Skeletal muscle cell (primary cell): ENCODE measurements at places on chromosomes 3 and 15.

DNA sequence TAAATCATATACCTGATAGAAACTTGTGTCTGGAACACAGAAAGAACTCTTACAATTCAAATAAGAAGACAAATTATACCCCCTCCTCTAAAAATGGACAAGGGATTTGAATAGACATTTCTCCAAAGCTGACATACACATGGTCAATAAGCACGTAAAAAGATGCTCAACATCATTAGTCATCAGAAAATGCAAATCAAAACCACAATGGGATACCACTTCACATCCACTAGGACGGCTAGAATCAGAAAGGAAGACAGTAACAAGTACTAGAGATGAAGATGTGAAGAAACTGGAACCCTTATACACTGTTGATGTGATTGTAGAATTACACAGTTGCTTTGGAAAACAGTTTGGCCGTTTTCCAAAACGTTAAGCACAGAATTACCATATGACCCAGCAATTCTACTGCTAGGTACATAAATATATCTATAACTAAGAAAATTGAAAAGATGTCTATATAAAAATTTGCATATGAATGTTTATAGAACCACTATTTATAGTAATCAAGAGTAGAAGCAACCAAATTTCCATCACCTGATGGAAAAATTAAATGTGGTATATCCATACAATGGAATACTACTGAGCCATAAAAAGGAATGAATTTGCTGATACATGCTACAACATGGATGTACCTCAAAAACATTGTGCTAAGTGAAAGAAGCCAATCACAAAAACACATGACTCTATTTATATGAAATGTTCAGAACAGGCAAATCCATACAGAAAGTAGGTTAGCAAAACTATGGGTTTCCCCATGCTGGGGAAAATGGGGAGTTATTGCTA, 60.8 kb downstream of the GREM1 start:
- no peak for DNase-seq

GRCh38 chr3:194738254-194739093, 52.8 kb downstream of the FAM43A start:
- peak; percentile 41 for DNase-seq

GRCh38 chr15:39302936-39303335, 277.9 kb upstream of the THBS1 start:
- no peak for DNase-seq

DNA sequence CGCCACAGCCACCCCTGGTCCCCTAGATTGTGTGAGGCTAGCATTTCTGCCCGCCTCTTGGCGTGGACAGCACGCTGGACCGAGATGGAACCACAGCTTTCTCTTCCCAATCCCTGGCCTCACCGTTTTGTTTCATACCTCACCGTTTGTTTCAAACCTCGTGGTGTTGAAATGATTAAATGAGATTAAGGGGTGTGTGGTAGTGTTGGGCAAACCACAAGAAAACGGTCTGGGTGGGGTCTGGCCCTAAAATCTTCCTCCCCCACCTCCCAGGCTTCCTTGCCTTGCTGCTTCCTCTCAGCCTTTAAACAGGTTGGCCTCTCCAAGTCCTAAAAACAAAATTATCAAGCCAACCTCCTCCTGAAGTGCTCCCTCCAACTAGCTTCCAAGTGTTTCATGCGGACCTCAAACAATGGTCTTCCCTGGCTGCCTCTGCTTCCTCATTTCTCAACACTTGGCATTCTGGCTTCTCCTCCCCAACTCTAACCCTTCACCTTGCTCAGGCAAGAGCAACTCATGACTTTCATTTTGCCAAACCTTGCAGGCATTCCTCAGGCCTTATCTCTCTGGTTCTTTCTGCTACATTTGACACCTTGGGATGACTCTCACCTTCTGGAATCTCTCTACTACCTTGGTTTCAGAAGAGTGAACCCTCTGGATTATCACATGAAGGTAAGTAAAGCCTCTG, 1.4 kb upstream of the ATP13A3 start:
- no peak for DNase-seq

- DNase-seq, result no peak
These were observed 4.9 kb upstream of the KNSTRN start for GRCh38 chr15:40377606-40378005.

GRCh38 chr15:68634531-68634930, 55.7 kb downstream of the CORO2B start:
- DNase-seq, result no peak

DNA sequence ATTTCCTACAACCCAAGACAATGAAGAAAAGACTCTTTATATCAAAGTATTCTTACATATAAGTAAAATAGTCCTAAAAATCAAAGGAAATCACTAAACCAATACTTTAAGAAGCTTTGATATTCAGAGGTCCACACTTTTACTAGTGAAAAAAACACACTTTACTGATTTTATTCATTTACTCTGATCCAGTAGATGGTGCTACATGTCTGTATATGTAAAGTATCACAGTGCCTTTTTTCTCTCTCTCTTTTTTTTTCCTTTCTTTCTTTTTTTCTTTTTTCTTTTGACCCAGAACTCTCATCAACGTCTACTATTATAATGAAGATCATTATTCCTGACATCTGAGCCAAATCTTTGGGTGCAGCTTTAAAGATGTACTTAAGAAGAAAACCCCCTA, 10.8 kb upstream of the CCDC39 start:
- no peak for DNase-seq

DNA sequence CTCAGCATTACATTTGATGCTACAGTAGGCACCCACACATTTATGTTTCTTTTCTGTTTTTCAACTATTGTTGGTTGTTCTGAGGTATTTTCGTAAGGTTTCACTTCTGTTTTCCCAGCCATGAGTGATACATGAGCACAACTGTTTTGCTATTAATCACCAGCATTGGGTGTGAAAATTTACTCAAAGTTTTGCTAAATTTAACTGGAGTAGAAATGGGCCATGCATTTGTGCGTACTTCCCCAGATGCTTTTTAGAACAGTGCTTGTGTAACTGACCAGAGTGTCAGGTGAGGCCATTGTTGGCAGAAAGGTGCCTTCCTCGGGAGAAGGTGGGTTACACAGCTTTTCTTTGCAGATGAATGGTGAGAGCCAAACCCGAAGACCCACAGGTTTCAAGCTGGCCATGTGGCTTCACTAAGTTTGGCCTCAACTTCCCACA, 70.4 kb downstream of the ST6GAL1 start:
- no peak for DNase-seq

DNA sequence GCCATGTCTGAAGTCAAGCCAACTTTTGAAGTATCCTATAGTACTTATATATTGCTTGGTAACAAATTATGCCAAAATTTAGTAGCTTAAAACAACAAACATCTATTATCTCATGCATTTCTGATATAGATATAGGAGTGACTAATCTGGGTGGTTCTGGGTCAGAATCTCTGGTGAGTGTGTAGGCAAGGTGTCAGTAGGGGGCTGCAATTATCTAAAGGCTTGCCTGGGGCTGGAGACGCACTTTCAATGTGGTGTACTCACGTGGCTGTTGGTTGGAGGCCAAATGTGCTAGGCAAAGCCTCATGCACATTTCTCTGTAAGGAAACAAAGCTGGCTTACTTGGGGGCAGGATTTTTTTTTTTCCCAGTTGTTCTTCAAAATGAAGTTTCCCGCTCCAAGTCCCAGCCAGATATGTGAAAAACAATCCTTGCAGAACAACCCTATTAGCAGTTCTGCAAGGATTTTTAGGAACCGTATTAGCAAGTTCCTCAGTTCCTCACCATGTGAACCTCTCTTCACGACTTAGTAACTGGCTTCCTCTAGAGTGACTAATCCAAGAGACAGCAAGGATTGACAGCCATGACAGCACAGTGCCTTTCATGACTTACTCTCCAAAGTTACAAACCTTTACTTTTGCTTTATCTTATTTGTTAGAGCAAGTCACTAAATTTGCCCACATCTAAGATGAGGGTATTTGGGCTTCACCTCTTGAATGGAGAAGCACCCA, 25.8 kb downstream of the GREM1 start:
- no peak for DNase-seq

GRCh38 chr3:57923101-57923500, 85.1 kb upstream of the FLNB start:
- DNase-seq, result no peak

DNA sequence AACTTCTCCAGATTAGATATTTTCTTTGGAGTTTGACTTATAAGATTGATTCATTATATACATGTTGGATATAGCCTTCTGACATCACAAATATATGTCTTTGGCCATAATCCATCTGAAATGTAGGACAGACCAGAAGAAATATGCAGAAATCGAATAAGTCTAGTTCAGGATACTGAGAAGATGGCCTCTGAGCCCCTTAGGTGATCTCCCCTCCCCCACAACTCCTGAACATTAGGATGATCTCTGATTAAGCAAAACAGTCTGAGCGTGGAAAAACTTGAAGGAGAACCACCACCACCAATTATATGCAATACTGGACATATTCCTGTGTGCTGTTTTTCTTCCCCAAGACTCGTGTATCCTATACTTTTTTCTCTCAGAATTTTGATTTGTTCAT, 3.2 kb downstream of the SETD5 start:
- no peak for DNase-seq

- DNase-seq, result peak; percentile 46
These were observed 69.4 kb downstream of the FHIT start for GRCh38 chr3:61181874-61182273.

GRCh38 chr3:25603703-25604102, 61.0 kb downstream of the TOP2B start:
- DNase-seq, result no peak

- DNase-seq, result no peak
These were observed 146.2 kb downstream of the GREM1 start for GRCh38 chr15:32864051-32864450.

DNA sequence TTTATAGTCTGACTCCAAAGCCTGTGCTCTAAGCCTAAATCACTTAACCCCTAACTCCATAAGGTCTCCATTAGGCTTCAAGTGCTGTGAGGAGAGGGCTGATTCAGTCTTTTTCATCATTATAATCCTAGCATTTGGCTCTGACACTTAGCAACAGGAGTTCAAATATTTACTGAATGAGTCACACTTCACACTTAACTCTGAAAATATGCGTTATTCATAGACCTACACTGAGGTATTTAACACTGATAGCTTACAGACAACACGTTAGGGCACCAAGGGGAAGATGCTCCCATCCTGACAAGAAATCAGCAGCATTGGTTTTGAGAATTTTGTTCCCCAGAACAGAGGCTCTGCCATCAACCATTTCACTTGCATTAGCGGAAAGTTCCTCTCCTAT, 53.5 kb downstream of the MSL2 start:
- peak; percentile 56 for DNase-seq

DNA sequence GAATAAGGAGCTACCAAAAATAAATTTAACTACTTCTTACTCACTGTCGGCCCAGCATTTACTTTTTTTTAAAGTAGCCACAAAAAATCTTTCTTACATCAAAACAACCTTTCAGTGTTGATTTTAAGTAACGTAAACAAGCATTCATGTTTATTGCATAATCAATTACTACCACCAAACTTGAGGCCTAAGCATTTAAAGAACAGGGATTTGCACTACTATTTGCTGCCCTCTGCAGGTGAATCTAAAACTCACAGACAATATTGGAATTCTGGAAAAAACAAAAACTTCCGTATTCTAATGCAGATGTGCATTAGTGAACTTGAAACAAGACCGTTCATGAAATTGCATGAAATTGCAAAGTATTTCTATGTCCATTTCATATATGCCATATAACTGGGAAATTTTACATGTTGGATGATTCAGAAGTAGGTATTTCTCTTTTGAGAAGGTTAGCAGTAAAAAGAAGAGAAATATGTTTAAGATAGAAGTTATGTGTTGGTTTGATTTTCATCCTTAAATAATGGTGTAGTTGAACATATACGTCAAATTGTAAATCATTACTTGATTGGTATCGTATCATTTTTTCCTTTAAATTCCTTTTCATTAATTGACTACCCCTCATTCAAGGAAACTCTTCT, 55.6 kb downstream of the CGGBP1 start:
- no peak for DNase-seq

DNA sequence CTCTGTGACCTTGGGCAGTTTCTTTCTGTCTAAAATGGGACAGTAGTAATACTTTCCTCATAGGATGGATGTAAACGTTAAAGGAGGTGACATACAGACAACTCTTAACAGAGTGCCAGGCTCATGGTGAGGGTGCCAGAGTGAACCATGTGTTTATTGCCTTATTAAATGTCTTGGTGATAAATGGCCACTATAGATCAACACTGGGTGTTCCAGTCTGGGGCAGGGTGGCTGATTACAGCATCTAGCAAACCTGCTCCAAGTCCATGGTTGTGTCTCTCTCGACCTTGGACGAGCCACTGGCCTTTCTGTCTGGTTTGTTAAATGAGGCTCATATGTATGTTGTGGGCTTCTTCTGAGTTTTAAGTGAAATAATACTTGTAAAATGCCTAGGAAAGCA, 75.1 kb downstream of the TRAK1 start:
- DNase-seq, result no peak

DNA sequence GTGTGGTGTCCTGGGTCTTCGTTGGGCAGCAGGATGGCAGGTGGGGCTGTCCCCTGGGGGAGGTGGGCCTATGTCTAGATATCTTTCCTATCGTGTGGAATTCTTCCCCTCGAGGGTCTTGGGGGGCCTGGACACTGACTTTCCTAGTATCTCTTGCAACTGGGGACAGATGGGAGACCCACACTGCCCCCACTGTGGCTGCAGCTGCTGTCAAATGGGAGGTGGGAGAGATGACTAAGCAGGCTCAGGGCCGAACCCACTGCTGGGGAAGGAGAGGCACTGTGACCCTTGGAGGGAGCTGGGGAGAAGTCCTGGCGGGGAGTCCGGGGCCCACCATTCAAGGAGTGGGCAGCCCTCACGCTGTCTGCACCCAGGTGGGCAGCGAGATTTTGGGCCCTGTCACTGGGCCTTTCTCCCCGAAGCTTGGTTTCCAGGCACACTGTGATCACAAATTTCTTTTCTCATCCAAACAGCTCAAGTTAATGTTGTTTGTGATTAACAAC, 2.9 kb upstream of the FBLN2 start:
- no peak for DNase-seq

DNA sequence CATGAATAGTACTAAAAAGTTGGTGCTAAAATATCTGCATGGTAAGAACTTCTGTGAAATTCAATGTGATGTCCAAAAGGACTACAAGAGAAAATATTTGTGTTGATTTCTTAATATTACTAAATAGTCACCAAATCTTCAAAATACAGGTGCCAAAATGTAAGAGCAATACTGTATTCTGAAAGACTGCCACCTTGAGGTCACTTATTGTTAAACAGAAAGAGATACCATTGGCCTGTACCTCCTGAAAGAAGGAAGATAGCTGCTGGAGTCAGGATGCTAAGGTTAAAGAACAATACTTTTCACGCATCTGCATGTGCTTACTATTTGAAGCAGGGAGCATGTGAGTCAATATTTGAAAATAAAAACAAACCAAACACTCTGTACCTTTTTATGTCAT, 72.0 kb upstream of the LSAMP start:
- DNase-seq, result no peak

DNA sequence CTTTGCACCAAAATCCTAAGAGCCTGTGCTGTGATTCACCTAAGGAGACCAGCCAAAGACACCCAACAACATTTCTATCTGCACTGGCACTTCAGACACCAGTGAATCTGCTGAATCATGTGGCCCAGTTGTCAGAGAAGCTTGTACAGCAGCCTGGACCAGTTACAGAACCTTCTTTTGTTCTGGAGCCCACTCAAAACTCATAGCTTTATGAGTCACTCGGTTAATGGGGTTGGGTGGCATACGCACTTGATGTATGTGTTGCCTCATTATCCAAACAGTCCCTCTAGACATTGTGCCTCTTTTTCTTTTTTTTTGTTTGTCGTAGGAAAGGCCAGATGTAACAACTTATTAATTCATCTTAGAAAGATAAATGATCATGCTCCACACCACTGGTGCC, 25.6 kb upstream of the GOLGA6L2 start:
- no peak for DNase-seq

GRCh38 chr3:109924196-109924595, 586.9 kb upstream of the DPPA4 start:
- no peak for DNase-seq

- no peak for DNase-seq
These were observed 34.9 kb upstream of the TBC1D23 start for GRCh38 chr3:100225883-100226282.
